ENCODE measurements at places on chromosomes 4 and X. TPM values are rescaled to one million over a fixed set of nuclear protein-coding genes. Genes with fewer than 3 reads are reported as not detected.

Gene TEX11
- total RNA-seq, result not detected

Gene MXRA5
- 6.1 TPM for total RNA-seq

Gene HMGN5
- total RNA-seq, result 3.6 TPM

Gene SSX3
- total RNA-seq, result not detected

Gene CD38
- 5.7 TPM for total RNA-seq

Gene CABS1
- total RNA-seq, result not detected

Gene SPACA5
- total RNA-seq, result not detected

Gene TRPC5OS
- not detected for total RNA-seq

GRCh38 chr4:111066887-111067286 is 444.0 kb upstream of the PITX2 start:
- DNase-seq, result no peak

GRCh38 chr4:112127803-112128202 is 17.5 kb upstream of the FAM241A start:
- no peak for DNase-seq

DNA sequence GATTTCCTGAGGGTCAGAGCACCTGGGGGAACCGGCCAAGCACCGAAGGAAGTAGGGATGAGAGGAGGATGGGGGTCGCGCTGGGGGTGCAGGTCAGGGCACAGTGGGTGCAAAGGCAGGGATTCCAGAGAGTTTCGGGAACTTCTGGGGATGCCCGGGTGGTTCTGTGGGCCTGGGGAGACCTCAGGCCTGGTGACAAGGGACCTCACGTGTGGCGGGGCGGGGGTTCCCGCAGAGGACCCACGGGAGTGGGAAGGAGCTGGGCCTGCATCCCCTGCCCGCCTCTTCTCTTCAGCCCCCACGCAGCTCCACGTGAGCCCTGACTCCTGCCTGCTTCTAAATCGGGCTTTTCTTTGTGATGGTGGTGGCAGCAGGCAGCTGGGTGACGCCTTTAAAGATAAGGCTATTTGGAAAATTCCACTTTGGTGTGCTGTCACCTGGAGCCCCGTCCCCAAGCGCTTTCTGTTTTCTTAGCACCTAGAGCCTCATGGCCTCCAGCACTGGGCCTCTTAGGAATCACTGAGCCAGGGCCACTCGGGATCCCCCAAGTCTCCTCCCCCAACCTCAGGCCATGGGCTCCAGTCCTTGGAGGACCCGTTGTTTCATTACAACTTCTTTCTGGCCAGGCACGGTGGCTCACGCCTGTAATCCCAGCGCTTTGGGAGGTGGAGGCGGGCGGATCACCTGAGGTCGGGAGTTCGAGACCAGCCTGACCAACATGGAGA is 7.1 kb upstream of the TBC1D14 start:
- no peak for DNase-seq

DNA sequence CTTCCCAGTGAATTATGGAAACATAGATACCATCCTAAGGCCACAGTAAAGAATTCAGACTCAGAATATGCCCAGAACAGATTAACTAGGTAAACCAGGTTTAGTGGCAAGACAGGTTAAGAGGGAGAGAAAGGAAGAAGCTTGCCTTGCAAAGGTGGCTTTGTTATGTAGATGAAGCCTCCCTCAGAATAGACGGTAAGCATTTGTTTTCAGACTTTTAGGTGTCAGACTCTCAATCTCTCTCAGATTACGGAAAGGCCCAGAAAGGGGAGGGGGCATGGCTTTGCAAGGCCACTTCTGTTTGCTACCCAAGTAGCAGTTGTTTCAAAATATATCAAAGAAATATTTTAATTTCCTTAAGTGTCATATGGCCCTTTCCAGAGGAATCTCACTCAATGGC is 457.1 kb upstream of the BOD1L1 start:
- no peak for DNase-seq

DNA sequence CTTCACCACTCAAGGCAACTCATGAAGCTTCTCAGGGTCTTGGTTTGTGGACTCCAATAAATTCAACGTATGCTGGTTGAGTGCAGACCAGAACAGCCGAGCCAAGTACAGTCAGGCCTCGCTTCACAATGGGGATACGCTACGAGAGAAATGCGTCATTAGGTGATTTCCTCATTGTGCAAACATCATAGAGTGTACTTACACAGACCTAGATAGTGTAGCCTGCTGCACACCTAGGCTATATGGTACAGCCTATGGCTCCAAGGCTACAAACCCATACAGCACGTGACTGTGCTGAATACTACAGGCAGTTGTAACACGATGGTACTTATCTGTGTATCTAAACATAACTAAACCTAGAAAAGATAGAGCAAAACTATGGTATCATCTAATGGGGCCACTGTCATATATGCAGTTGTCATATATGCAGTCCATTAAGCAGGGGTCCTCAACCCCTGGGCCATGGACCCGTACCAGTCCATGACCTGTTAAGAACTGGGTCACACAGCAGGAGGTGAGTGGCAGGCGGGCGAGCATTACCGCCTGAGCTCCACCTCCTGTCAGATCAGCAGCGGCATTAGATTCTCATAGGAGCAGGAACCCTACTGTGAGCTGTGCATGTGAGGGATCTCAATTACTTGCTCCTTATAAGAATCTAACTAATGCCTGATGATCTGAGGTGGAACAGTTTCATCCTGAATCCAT is 31.5 kb downstream of the RTL5 start:
- DNase-seq, result no peak

GRCh38 chrX:13064599-13065143 is 20.3 kb upstream of the FAM9C start:
- no peak for DNase-seq

DNA sequence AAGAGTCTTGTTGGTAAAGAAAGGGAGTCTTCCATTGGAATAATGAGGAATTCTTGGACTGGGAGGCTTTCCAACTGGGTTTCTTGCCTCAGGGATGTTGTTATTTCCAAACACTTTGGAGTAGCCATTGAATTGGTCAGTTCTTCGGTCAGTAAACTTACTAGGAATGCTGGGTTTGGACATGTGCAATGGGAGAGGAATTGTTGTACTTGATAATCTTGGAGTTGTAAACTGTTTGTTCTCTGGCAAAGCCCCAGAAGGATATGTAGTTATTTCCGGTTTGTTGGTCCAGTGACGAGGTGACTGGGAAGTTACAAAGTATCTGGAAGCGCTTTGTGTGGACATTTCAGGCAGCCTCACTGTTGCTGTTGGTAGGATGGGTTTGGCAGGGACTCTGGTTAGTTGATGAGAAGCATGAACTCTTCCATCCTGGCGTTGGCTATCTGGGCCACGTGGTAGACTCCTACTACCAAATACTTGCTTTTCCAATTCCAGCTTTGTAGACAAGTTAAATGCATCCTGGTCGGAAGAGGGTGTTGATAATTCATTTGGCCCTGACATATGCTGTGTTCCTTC is 25.9 kb downstream of the MXRA5 start:
- DNase-seq, result no peak

DNA sequence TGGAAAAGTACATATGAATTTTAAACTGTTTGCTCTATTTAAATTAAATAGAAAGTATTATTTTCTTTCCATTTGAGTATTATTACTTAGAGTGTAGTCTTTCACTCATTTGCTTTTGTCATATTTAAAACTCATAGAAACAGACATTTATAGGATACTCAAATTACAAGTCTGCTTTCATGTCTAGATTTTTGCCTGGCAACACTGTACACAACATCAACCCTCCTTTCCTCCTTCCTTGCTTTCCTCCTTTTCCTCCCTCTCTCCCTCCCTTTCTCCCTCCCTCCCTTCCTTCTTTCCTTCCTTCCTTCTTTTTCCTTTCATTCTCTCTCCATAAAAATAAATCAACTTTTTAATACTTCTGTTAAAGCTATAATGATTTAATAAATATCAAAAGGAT is 2361.2 kb downstream of the ARAP2 start:
- no peak for DNase-seq

DNA sequence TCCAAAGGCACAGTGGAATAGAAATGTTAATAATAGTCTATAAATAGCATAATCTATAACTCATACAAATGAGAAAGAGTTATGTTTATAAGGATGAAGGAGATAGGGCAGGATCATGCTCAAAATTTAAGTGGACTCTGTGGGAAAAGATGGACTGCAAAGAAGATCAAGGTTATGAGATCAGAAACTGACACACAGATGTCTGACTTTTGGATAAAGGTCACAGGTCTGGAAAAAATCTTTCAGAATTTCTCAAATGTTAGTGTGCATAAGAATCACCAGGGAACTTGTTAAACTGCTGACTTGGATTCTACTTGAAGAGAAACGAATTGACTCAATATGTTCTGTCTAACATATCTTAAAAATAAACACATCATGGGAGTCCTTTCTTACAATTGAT is 104.1 kb downstream of the FSTL5 start:
- no peak for DNase-seq

- no peak for DNase-seq
Measured at GRCh38 chr4:6576512-6576911, 1.5 kb downstream of the MAN2B2 start.

GRCh38 chrX:104913348-104913747 is 307.1 kb downstream of the TEX13A start:
- no peak for DNase-seq

DNA sequence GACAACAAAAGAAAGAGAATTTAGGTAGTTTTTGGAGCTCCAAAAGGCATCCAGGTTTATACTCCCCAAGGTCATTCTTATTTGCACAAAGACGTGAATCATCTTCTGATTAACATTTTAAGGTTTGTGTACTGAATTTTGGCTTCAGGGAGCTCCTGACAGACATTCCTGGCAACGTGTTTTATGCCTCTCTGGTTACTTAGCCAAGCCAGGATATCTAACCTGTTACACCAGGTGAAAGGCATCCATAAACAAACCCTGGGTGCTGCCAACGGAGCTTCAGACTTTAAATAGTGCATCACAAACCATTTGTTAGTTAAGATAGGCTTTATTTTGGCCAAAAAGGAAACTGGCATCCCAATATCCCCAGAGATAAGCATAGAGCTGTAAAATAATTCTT is 997.3 kb downstream of the ARAP2 start:
- no peak for DNase-seq

DNA sequence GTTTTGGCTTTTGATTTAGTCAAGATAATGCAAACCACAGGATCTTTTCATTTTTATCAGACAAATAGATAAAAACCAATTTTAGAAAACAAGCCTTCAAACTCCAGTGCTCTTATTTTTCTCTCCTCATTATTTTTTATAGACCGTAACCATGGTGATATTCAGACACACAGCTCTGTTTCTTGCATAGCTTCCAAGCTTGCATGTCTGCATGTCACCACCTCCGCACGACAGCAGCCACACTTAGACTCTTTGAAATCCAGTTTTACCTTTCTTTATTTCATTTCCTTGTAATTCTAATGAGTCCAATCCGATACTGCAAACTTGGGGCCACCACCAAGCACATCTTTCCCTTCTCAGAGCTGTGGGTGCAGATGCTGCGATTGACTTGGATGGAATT is 94.3 kb upstream of the GPM6A start:
- no peak for DNase-seq

DNA sequence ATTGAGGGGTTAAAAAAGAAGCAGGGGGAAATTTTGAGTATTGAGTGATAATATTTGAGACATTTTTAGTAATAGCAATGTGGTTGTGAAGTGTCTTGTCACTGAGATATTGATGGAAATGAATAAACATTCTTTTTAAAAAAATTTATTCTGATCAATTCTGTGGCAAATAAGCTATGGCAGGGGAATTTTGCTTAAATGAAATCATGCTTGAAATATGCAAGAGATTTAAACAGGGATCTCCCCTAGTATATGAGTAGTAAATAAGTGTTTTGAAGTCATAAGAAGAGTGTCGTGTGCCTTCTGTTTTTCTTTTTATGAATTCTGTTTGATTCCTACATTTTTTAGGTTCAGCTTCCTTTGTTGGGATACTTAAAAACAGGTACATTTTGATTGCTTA is 23.2 kb downstream of the IL15 start:
- no peak for DNase-seq

GRCh38 chr4:36476135-36476534 is 194.7 kb downstream of the DTHD1 start:
- no peak for DNase-seq

GRCh38 chr4:7938266-7938608 is 1.4 kb downstream of the AFAP1 start:
- no peak for DNase-seq

GRCh38 chrX:110675886-110676285 is 119.7 kb downstream of the CHRDL1 start:
- no peak for DNase-seq

GRCh38 chr4:58113126-58113525 is 1002.9 kb upstream of the IGFBP7 start:
- DNase-seq, result no peak

- DNase-seq, result no peak
Measured at GRCh38 chr4:99013884-99014523, 18.5 kb downstream of the METAP1 start.

DNA sequence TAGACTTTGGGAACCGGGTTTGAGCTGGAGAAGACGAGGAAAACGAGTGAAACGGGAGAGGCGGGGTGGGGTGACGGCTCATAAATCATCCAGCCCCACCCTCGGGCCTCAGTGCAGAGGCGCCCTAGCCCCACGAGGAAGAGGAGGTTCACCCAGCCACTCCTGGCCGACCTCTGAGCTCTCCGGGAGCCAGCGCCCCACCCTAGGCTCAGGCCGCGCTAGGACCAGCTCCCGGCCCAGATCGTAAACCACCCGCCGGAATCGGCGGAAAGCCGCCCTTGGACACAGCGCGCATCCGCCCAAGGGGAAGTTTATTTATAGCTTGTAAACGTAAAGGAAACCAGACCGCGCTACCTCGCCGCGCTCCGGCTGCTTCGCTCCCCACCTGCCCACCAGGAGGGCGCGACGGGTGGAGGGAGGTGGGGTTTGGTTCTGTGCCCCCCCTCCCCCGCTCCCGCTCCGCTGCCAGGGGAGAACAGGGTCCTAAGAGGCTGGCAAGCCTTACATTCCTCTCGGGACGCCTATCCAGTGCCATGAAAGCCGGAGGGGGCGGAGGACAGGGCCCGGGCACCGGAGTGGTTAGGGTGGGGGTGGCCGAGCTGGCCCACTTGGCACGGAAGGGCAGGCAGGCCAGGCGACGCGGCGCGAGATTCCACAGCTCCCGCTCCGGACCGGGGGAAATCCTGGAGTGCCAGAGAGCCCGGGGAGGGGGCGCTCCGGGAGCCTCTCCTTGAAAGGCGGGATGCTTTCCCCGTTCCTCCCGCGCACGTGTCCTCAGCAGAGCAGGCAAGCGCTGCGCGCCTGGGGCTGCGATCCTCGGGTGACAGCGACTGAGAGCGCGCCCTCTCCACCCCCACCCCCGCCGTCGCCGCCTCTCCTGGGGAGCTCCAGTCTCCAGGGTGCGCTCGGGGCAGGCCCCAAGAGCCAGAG is 84.2 kb downstream of the BCOR start:
- DNase-seq, result peak; percentile 74

Data from left cardiac atrium (tissue), 4 donors.